ENCODE measurements at places on chromosomes 1 and 21.

- DNase-seq = no peak
Observed at GRCh38 chr1:12183095-12183794, 16.5 kb downstream of the TNFRSF1B start.

DNA sequence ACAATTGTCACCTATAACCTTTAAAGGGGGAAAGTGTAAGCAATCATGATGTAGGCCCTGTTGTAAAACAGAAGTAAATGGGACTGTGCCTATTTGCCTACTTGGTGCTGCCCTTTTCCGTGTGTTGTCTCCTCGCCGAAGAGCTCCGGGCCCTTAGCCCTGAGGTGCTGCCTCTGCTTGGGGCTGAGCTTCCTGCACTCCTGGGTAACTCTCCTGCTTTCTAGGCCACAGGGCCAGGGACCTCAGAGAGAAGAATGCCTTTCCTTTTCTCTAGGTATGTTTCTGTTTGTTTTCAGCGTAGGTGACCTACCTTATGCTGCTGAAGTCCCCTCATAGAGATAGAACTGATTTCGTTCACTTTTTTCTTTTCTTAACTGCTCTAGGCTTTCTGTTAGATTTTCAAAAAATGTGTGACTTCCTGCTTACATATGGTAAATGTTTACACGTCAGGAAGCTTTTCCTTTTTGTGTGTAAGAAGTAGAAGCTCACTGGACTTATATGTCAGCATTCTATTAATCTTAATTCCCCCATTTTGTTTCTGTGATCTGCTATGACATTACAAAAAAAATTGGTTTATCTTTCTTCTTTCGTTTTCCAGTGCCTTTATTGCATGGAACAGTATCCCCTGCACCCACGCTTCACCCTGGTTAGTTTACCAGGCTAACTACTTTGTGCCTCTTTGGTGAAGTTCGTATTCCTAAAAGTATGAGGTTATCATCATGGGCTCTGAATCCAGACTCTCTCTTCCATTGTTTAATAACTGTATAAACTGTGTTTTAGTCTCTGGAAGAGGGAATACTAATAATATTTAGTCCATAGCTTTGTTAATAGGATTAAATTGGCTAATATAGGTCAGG is 61.7 kb downstream of the ITSN1 start:
- DNase-seq = no peak

DNA sequence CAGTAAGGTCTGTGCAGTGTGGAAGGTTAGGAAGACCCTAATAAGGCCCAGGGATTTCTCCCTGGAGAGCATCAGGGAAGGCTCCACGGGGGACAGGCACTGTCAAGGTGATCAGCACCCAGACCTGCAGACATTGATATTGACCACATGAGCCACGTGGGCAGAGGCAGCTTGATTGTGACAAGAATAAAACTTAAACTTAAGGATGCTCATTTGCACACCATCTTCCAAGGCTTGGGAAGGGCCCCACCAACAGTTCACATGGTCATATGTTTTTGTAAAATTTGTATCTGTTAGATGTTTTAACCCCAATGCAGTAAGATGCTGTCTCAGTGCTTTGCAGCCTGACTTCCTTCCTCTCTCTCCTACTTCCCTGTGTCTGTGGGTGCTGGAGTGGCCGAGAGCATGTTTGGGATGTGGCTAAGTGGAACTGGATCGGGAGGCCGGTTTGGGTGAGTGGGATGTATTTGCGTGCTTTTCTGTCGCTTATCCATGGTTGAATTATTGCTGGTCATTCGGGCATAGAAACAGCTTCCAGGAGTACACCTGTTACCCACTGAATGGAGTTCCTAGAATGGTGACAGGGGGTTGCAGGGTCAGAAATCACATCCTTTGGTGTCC is 49.8 kb upstream of the OLIG2 start:
- no peak for DNase-seq

DNA sequence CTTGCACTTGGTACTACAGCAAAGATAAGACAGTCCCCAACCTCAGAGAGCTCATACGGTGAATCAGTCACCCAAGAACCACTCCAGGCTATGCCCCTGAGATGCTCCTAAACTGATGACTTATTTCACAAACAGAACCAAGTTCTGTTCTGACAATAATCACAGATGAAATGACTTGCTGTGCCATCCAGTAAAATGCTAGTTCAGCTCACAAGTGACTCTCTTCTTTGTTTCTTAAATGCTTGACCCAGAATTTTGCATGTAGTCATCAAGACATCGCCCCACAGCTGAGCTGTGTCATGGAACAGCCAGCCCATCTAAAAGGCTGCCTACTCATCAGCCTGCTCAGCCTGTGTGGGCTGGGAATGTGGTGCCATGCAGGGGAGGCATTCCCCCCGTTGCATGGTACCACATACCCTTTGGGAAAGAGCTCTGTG is 6.1 kb upstream of the SLC19A2 start:
- no peak for DNase-seq

DNA sequence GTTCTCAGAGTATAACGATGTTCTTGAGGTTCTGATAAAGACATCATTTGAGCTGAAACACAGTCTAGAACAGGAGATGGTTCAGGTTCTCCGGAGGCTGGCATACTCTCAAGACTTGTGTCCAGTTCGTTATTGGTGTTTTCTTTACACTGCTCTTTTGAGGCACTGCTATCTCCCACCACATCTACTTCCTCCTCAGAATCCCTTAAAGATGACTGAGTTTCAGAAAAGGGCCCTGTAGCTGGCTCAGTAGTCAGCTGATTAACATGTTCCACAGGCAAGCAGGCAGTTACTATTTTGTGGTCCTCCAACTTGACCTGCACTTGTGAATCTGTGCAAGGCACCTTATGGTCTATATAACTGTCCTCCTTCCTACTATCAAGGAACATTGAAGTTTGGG is 50.2 kb downstream of the ZZZ3 start:
- DNase-seq = no peak

DNA sequence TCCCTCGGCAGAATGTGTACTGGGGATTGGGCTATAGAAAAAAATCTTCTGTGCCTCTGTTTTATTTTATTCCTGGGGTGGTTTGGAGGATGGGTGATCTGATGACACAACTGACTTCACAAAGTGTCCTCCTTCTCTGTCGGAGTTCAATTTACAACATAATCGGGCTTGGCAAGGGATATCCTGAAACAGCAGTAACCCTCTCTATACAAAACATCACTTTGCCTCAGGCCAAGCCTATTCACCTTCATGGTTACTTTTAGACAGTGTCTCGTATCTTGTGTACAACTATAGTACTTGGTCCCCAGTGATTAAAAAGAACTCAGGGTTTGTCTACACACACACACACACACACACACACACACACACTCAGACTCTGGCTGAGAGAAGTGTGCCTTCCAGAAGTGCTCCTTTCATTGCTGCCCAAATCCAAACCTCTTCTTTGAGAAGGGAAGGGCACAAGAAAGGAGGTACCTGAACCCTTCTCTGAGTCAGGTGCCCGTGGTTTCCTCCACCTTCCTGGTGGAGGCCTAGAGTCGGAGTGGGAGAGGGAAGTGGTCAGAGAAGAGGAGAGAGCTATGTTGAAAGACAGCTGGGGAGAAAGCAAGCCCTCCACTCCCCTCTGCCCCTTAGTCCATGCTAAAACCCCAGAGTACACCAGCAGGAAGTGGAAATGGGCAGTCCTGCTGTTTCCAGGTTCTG is 62.4 kb upstream of the POU2F1 start:
- no peak for DNase-seq

GRCh38 chr1:150995896-150996295 is 10.8 kb downstream of the MINDY1 start:
- no peak for DNase-seq

- DNase-seq = no peak
Observed at GRCh38 chr1:166165661-166166328, 1.0 kb downstream of the FAM78B start.

DNA sequence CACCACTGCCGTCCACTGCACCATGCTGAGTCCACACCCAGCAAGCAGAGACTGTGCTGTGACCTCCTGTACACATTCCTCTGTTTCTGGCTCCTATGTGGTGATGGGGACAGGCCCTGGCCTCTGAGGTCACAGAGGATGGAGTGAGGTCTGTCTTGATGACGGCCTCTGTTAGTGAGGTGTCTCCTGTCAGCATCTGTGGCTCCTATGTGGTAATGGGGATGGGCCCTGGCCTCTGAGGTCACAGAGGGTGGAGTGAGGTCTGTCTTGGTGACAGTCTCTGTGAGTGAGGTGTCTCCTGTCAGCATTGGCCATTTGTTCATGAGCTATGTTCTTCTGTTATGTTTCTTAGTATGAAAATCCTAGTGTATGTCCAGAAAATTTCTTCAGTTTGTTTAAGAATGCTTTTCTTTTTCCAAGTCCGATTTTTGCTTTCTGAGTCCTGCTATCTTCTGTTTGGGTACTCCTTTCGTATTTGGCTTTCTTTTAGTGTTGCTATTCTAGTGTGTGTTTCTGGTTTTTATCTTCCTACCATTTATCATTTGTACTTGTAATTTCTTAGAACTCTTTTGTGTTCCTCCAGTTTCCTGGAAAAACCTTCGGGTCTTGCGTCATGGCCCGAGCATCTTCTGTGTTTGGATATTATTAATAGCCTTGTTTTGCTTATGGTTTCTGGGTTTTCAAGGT is 13.4 kb downstream of the SNAP47 start:
- no peak for DNase-seq

GRCh38 chr1:233668725-233669294 is 54.9 kb downstream of the KCNK1 start:
- DNase-seq = peak; percentile 47
